SK-N-SH (cell line): ENCODE measurements at places on chromosomes 2 and 18.

- no peaks in the 10 kb centered on the region for H3K27me3 ChIP-seq
- H3K4me3 ChIP-seq: no peak overlapping the region
- DNase-seq: peak; percentile 19
- H3K4me1 ChIP-seq: no peaks in the 10 kb centered on the region
- no peak overlapping the region for H3K27ac ChIP-seq
Observed at GRCh38 chr2:2645162-2645855, 314.2 kb upstream of the MYT1L start.

GRCh38 chr18:49944663-49945062 lies 131.3 kb upstream of the ACAA2 start:
- H3K36me3 ChIP-seq: no peaks in the 10 kb centered on the region
- no peaks in the 10 kb centered on the region for H3K4me1 ChIP-seq
- no peak overlapping the region for H3K4me3 ChIP-seq
- H3K27ac ChIP-seq: no peak overlapping the region

DNA sequence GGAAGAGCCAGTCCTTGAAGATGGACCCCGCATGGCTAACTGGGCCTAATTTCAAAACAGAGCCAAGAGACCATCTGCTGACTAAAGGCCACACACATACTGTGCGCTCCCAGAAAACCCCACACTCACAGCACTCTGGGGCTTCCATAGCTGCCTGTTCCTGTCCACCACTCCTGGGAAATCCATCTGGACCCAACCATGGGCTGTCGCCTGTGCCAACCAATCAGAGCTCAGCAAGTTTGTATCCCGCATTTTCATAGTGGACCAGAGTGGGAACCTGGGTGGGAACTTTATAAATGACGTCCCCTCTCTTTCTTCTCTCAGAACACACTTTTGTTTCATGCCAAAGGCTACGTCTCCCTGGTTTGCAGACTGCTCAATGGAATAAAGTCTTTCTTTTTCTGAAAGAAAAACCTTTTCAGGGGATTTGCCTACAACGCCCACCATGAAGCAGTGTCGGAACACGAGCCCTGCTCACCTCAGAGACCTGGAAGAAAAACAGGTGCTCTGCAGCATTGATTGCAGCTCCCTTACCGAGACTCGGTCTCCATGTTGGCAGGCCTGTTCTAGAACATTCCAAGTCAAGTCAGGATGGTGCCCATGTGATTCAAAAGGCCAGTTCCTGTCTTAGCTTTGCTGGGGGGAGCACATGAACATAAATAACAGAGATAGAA lies 137.2 kb upstream of the GPC1 start:
- no peak overlapping the region for H3K4me3 ChIP-seq
- no peaks in the 10 kb centered on the region for H3K27me3 ChIP-seq
- H3K36me3 ChIP-seq: no peaks in the 10 kb centered on the region

DNA sequence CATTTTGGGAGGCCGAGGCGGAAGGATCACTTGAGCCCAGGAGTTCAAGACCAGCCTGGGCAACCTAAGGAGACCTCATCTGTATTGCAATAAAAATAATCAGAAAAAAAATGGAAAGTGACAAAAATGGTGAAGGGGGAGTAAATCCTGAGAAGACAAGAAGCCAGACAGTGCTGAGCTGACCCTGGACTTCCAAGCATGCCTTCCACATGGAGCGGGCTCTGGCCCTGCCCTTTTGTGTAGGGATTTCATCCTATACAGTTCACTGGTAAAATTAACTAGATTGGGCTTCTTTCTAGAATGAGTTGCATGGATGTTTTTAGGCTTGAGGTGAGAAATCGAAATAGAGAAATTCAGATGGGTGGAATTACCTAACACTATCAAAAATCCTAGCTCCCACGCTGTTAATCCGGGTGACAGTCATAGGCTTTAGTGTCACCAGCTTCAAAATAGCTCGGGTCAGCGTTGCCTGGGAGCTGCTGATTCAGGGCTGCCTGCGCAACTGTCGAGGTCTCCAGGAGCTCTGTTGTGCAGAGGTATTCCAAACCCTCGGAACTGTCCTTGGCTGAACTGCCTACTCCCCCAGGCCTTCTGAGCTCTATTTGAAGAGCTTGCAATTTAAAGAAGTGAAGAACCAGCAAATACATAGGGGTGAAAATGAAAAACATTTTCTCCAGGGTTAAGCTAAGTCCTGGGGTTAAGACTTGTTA lies 21.5 kb upstream of the ZNF532 start:
- no peak overlapping the region for H3K27ac ChIP-seq
- no peaks in the 10 kb centered on the region for H3K27me3 ChIP-seq
- no peak for DNase-seq
- H3K4me3 ChIP-seq: no peak overlapping the region

GRCh38 chr2:735670-736218 lies 58.5 kb upstream of the TMEM18 start:
- no peak for DNase-seq
- no peak overlapping the region for H3K4me3 ChIP-seq
- no peaks in the 10 kb centered on the region for H3K36me3 ChIP-seq
- H3K4me1 ChIP-seq: 0 out of 2 replicates have a peak, but pooled peaks cover 9% of the 10 kb centered on the region
- no peak overlapping the region for H3K27ac ChIP-seq

GRCh38 chr18:2173486-2173885 lies 397.8 kb downstream of the METTL4 start:
- no peaks in the 10 kb centered on the region for H3K4me1 ChIP-seq
- H3K4me3 ChIP-seq: no peak overlapping the region
- H3K36me3 ChIP-seq: no peaks in the 10 kb centered on the region
- no peak overlapping the region for H3K27ac ChIP-seq

DNA sequence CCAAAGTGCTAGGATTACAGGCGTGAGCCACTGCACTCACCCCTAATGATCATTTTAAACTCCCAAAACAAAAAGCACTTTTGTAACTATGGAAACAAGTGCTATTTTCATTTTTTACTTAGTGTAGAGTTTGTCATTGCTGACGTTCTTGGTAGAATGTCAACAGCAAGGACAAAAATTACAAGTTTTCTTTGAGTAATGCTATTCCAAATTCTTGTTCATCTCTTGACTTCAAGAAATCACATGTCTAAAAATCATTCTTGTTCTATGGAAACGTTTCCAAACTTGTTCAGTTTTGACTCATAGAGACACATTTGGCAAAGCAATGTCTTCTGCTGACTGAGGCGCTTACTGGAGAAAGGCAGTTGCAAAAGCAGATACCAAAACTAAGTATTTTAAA lies 82.6 kb downstream of the MBP start:
- no peak overlapping the region for H3K4me3 ChIP-seq
- H3K36me3 ChIP-seq: no peaks in the 10 kb centered on the region
- H3K4me1 ChIP-seq: peaks cover 5% of the 10 kb centered on the region; the same call in 1 of the 2 replicates
- DNase-seq: no peak
- no peaks in the 10 kb centered on the region for H3K27me3 ChIP-seq

DNA sequence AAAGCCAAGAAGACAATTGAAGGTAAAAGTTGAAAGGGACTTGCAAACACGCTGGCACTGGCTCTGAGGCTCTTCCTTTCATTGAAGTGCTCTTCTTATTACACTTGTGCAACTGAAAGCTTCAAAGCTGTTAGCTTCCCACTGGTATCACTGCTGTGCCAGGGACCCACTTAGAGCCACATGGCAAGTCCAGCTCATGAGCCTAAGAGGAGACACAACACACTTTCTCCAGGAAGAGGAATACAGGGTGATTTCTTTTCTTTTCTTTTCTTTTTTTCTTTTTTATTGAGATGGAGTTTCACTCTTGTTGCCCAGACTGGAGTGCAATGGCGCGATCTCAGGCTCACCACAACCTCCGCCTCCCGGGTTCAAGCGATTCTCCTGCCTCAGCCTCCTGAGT lies 218.2 kb downstream of the ATAD2B start:
- H3K27ac ChIP-seq: no peak overlapping the region
- no peak overlapping the region for H3K4me3 ChIP-seq
- peaks cover 8% of the 10 kb centered on the region; the same call in 1 of the 2 replicates for H3K4me1 ChIP-seq
- no peaks in the 10 kb centered on the region for H3K27me3 ChIP-seq
- DNase-seq: no peak

GRCh38 chr2:203003716-203004115 lies 11.0 kb upstream of the NBEAL1 start:
- no peaks in the 10 kb centered on the region for H3K4me1 ChIP-seq
- H3K4me3 ChIP-seq: no peak overlapping the region
- H3K36me3 ChIP-seq: no peaks in the 10 kb centered on the region

DNA sequence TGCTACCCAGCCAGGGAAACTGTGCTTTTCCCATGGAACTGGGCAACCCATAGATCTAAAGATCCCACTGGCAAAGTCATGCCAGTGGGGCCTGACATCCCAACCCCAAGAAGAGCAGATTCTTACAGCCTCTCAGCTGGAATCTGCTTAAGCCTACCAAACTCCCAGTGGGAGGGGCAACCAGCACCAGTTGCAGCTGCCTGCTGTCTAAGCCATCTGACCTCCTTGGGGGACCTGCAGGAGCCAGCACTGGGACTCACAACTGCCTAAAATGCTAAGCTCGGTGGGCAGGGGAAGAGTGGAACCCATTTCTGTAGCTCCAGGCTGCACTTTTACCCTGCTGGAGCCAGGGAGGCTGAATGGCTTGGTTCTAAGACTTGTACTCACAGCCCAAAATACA lies 770.7 kb upstream of the SLC8A1 start:
- H3K27me3 ChIP-seq: no peaks in the 10 kb centered on the region
- H3K4me1 ChIP-seq: no peaks in the 10 kb centered on the region
- H3K36me3 ChIP-seq: peaks cover 3% of the 10 kb centered on the region
- H3K27ac ChIP-seq: no peak overlapping the region
- DNase-seq: no peak

GRCh38 chr18:59968583-59968982 lies 68.8 kb downstream of the PMAIP1 start:
- H3K36me3 ChIP-seq: no peaks in the 10 kb centered on the region
- H3K27me3 ChIP-seq: no peaks in the 10 kb centered on the region
- H3K27ac ChIP-seq: no peak overlapping the region
- H3K4me1 ChIP-seq: no peaks in the 10 kb centered on the region; the same call in 1 of the 2 replicates
- H3K4me3 ChIP-seq: no peak overlapping the region

GRCh38 chr2:240161087-240161750 lies 20.8 kb upstream of the OTOS start:
- DNase-seq: no peak
- H3K4me3 ChIP-seq: no peak overlapping the region
- H3K4me1 ChIP-seq: no peaks in the 10 kb centered on the region
- H3K36me3 ChIP-seq: no peaks in the 10 kb centered on the region
- H3K27me3 ChIP-seq: no peaks in the 10 kb centered on the region

GRCh38 chr2:113233593-113234550 lies 44.8 kb downstream of the PAX8 start:
- DNase-seq: no peak
- no peaks in the 10 kb centered on the region for H3K27me3 ChIP-seq
- no peaks in the 10 kb centered on the region for H3K36me3 ChIP-seq
- H3K27ac ChIP-seq: no peak overlapping the region

DNA sequence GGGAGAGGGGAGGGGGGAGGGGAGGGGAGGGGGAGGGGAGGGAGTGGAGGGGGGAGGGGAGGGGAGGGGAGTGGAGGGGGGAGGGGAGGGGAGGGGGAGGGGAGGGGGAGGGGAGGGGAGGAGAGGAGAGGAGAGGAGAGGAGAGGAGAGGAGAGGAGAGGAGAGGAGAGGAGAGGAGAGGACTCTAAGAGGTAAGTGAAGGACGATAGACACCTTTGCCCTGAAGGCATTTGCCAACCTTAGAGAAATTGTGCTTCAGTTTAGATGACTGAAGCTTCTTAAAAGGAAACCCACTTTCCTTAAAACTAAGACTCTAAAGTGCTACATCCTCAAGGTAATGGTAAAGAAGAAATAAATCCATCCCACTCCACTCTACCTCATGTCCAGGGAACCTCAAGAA lies 19.2 kb downstream of the GPR75 start:
- DNase-seq: no peak
- H3K4me3 ChIP-seq: no peak overlapping the region
- H3K4me1 ChIP-seq: no peaks in the 10 kb centered on the region
- no peak overlapping the region for H3K27ac ChIP-seq

DNA sequence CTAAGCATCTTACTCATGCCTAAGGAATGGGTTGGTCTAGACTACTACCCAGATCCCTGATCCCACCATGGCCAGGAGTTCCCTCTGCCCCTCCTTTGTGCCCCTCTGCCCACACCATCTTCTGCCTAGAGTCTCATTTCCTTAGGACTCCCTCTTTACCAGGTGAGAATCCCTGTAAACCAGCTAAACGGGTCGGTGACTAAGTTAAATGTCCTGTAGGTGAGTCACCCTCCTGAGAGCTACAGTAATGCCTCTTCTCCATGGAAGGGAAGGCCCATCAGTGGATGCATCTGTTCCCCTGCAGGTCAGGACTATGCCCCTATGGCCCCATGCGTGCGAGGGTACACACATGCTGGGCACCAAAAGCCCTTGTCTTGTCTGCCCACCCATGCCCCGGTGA lies 25.4 kb downstream of the PTGR3 start:
- H3K4me3 ChIP-seq: no peak overlapping the region
- no peak overlapping the region for H3K27ac ChIP-seq
- H3K4me1 ChIP-seq: peaks cover 5% of the 10 kb centered on the region; the same call in 1 of the 2 replicates
- DNase-seq: no peak
- H3K27me3 ChIP-seq: no peaks in the 10 kb centered on the region
